Spleen (tissue), 13 donors: ENCODE measurements at places on chromosomes 13 and 19.
A peak's percentile ranks its signal among the peaks of the same experiment; 100 is the strongest.

- DNase-seq: no peak
These were observed 1017.3 kb upstream of the PCDH20 start for GRCh38 chr13:62432906-62433305.

- DNase-seq: no peak
These were observed 128.8 kb downstream of the LMO7 start for GRCh38 chr13:75764926-75765310.

GRCh38 chr13:108834193-108834592 is 204.8 kb downstream of the MYO16 start:
- no peak for DNase-seq

GRCh38 chr13:106343836-106344235 is 191.6 kb downstream of the EFNB2 start:
- no peak for DNase-seq

DNA sequence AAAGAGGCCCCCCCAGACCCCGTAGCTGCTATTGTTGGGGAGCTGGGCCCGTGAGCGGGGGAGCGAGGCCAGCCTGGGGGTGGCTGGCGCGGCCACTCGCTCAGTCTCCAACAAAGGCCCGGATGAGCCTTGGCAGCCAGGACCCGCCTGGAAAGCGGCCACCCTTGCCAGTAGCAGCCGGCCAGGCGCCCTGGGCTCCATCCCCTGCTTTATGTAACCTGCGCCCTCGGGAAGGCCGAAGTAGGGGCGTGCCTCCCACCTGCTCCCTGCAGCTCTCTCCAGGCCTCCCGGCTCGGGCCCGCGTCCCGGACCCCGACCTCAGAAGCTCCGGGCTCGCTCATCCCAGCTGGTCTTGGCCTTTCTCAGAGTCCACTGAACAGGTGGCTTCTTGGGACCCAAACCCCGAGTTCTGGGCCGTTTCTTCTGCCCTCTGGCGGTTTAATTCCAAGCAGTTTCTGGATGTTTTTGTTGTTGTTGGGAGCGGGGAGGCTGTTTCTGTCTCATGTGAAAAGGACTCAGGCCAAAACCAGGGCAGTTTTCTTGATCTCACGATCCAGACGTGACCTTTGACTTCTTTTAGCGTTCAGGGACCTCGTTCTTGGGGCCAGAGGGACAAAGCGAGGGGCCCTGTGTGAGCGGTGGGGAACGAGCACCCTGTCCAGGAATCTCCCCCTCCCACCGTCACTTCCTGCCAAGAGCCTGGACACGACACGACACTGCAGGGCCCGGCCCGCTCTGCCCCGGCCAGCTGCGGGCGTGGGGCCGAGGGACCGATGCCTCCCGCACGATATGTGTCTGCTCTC is 1.2 kb downstream of the CDC34 start:
- peak; percentile 87 for DNase-seq
